ENCODE measurements at places on chromosomes 5 and 9.

DNA sequence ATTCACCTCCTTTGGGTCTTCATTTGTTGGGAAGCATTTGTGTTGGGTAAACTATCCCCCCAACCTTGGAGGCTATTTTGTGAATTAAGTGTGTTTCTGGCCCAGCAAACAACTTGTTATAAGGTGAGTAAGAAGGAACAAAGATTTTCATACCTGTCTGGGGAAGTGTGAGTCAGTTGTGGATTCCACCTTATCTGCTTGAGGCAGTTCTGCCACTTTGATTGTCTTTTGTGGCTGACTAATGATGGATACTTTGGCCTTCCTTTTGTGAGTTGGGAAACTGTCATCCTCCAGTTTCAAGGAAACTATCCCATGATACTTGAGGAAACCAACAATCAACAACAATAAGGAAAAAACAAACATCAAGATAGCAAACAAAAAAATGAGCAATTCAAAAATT lies 24.6 kb upstream of the CER1 start:
- DNase-seq: no peak

GRCh38 chr9:111752455-111752854 lies 42.3 kb downstream of the SHOC1 start:
- no peak for DNase-seq

DNA sequence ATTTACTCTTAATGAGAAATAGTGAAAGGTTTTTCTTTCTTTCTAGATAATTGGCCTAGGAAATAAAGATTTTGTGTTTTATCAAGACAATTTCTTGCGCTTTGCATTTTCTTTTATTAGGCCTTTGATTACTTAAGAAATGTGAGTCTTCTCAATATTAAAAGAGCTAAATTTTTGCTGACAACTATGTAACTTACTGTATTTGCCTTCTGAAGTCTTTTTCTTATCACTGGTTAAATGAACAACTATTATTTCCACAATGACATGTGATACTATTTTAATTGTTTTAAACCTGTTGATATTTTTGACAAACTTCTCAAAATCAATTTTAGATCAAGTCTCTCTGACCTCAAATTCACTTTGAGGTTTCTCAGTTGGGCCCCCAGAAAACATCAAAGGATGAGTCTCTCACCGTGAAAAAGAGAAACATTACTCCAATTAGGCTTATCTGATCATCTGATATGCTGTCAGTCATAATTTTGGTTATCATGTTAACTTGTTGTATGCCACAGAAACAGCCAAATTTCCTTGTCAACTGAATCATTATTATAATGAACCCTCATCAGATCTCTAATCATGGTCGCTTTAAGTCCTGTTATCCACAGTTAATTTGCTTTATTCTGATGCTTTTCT lies 48.8 kb downstream of the RAPGEF1 start:
- no peak for DNase-seq

GRCh38 chr5:98982880-98983279 lies 54.1 kb upstream of the CHD1 start:
- no peak for DNase-seq

GRCh38 chr5:136894070-136894469 lies 528.7 kb upstream of the TRPC7 start:
- no peak for DNase-seq

- no peak for DNase-seq
Observed at GRCh38 chr9:108609227-108609896, 246.4 kb downstream of the ACTL7B start.

- no peak for DNase-seq
Observed at GRCh38 chr5:135839566-135839965, 5.1 kb downstream of the SLC25A48 start.

- no peak for DNase-seq
Observed at GRCh38 chr9:117678871-117679270, 25.3 kb upstream of the TLR4 start.

- peak; percentile 52 for DNase-seq
Observed at GRCh38 chr9:114452219-114453165, 52.8 kb downstream of the WHRN start.

DNA sequence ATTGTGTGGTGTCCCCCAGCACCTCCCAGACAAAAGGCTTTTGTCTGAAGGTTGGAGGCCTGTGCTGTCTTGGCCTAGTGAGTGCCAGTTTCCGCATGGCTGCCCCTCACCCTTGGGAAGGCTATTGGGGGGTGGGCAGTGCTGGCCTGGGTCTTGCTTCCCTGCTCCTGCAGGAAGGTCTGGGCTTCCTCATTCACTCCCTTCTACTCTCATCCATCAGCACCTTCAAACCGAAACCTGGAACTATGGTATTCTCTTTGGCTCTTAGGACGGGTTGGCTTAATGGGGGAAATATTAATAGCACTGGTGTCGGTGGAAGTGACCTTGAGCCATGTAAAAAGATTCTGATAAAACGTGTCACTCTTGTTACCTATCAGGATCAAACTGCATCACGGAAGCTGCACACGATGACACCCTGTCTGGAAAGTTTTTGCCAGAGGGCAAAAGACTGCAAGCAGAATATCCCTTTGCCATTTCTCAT lies 34.0 kb upstream of the GLRX start:
- DNase-seq: peak; percentile 44

GRCh38 chr9:13181652-13182051 lies 97.8 kb downstream of the MPDZ start:
- DNase-seq: no peak

- DNase-seq: no peak
Observed at GRCh38 chr9:27347889-27348288, 50.9 kb upstream of the EQTN start.

GRCh38 chr5:32692036-32692746 lies 18.9 kb upstream of the NPR3 start:
- DNase-seq: no peak

GRCh38 chr5:179795863-179796833 lies 2.4 kb downstream of the LTC4S start:
- DNase-seq: peak; percentile 85

GRCh38 chr9:80964374-80964773 lies 725.0 kb downstream of the TLE1 start:
- DNase-seq: no peak

- DNase-seq: no peak
Observed at GRCh38 chr5:81188962-81189361, 44.2 kb upstream of the CKMT2 start.

GRCh38 chr9:135251996-135252760 lies 164.7 kb downstream of the OLFM1 start:
- no peak for DNase-seq

DNA sequence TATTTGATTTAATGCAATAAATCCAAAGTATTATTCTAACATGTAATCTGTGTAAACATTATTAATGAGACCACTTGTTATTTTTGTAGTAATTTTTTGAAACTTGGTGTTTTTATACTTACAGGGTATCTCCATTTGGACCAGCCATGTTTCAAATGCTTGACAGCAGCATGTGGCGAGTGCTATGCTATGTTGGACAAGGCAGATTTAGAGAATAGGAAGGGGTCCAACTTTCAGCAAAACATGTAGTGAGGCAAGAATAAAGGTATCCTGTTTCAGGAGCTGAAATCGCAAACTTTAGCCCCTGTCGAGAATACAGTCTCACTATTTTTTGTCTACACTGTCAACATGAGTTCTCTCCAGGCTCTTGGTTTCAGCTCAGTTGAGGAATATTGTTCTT lies 33.7 kb downstream of the SNX24 start:
- no peak for DNase-seq

GRCh38 chr9:21810388-21810787 lies 8.0 kb downstream of the MTAP start:
- DNase-seq: no peak

DNA sequence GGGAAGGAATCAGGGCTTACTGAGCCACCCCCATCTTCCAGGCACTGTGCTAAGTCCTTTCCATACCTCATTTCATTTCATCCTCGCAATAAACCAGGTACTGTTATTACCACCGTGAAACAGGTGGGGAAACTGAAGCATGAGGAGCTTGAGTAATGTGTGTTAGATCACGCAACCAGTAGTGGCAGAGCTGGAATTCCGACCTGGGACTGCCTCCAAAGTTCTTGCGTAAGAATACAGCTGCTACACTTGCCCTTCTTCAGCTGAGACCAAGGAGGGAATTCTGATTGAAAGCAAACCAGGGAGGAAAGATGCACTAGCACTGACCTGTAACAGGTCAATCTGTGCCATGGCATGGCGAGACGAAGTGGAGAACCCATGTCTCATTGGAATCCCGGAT lies 113.4 kb upstream of the MSX2 start:
- no peak for DNase-seq

GRCh38 chr9:87147839-87148238 lies 200.5 kb upstream of the GAS1 start:
- no peak for DNase-seq

DNA sequence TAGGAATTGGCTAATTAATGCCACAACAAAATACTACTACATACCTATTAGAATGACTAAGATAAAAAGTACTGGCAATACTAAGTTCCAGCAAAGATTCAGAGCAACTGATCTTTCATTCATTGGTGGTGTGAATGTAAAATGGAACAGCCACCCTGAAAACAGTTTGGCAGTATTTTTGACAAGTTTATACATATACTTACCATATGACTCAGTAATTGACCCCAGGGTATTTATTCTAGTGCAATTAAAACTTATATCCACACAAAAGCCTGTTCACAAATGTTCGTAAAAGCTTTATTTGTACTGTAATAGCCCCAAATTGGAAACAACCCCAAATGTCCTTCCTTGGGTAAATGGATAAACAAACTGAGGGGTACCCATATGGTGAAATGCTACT lies 270.8 kb upstream of the ACTBL2 start:
- DNase-seq: no peak

GRCh38 chr5:10586008-10586407 lies 22.1 kb downstream of the ANKRD33B start:
- DNase-seq: peak; percentile 20

DNA sequence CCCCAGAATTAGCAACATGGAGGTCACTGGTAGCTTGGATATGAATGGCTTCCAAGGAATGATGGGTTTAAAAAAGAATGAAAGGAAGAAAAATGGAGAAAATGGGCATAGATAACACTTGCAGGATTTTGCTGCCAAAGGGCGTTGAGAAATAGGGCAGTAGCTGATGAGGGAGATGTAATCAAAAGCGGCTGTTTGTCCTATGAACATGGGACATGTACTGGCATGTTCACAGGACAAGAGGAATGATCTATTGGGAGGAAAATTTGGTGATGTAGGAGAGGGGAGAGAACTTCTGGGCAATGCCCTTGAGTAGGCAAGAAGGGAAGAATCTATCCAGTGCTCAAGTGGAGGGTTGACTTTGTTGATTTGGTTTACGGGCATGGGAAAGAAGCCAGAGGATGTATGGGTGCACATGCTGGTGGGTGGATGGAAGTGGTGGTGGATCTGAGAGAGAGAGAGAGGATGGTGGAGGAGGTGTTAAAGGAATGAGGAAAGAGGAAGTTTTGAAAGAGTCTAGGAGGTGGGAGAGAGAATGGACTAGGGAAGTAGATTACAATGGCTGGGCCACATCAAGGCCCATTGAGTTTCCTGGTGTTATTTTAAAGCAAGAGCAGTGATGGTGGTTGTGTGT lies 115.1 kb upstream of the MVB12B start:
- DNase-seq: no peak

GRCh38 chr9:2013743-2014475 lies 1.2 kb upstream of the SMARCA2 start:
- DNase-seq: no peak

DNA sequence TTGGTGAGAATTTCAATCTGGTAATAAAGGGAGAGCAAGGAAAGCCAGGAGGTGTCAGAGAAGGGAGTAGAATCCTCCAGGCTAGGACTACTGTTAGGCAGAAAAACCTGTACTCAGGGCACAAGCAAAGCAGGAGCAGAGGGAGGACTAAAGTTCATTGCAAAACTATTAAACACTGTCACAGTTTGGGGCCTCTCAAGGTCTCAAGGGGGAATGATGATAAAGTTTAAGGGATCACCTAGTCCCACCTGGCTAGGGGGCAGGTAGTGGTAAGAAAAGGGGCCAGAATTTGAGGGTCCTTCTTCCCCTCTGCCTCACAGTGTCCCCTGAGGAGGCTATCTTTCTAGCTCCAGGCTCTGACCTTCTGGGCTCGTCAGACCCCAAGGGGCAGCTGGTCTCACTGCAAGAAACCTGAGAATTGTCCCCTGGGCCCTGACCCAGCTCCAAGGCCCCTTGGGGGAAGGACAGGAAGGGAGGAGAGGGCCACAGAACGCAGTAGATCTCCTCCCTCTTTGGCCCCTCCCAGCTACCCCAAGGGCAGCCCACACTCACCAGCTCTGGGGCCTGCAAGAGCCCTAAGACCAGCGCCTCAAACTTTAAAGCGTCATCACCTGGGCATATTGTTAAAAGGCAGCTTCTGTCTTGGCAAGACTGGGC lies 974 bp downstream of the CCDC69 start:
- no peak for DNase-seq

DNA sequence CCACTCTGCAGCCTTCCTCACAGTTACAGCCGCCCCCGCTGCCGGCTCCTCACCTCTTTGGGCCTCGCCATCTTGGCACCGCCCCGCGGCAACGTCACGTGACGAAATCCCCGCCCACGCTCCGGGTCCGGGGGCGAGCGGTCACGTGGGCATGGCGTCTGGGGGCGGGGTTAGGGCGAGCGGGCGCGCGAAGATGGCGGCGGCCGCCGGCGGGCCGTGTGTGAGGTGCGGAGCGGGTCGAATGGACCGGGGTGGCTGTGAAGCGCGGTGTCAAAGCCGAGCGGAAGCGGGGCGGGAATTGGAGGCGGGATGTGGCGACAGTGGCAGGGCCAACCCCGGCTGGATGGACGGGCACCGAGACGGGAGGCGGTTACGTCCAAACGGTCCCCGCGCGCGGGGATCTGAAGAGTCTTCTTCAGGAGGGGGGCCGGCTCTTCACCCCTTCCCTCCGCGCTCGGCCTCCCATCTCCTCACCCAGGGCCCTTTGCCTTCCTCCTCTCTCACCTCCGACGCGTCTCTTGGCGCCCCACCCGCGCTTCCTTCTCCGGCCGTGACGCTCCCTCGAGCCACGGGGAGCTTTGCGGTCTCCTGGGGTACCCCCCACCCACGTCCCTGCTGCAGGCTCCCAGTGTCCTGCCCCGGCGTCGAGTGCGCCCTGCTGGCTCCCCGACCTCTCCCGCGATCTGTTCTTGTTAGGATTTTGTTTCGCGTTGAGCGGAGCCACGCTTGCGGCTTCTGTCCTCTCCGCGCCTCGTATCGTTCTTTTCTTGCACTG lies at the start of the genes DOLK and NUP188:
TSS of gene DOLK (minus strand) at position 77 of the 775 bp plus-strand sequence. CDS start 300 bp downstream, outside the sequence.
TSS of gene NUP188 (plus strand) at position 173 of the 775 bp plus-strand sequence. CDS start at position 194, 21 bp downstream.
- DNase-seq: peak; percentile 100

Data from activated CD8-positive, alpha-beta memory T cell treated with anti-CD3 and anti-CD28 coated beads, Interleukin-2, amount 50 U/mL, for 48 hours (primary cell).